Endothelial cell of umbilical vein (primary cell): ENCODE measurements at places on chromosomes 3 and 15. TPM values are rescaled to one million over a fixed set of nuclear protein-coding genes. Genes with fewer than 3 reads are reported as not detected.
A peak's percentile ranks its signal among the peaks of the same experiment; 100 is the strongest.

DNA sequence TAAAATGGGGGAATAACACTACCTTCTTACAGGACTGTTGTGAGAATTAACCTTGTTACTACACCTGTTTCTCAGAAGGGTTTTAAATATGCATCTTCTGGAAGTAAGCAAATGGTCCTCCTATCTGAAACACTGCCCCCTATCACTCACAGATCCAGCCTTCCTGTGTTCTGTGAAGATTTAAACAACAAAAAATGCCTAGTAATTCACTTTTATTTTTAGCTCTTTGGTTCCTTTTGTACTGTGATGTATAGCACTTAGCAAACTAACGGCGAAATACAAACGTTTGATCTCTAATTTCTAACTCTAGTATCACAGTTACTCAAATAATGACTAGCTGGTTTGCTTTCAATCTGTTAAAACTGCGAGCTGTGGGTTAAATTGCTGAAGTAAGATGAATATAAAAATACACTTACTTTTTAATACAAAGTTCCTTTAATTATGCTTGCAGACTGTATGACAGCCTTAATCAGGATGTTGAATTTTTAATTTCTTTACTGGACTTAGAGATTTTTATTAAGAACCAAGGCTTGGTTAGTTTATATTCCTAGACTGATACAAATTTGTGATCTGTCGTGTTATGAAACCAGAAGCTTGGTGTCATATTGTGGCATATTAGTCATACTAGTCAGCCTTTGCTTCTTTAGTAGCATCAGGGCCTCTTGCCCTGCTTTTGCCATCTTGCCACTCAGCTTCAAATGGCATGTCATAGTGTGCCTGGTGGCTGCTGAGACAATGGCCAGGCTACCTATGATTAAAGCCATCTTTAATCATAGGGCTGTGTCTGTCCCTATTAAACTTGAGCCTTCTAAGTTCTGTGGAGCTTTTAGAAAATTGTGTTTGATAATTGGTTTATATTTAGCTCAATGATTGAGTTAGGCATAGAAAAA is 9.2 kb downstream of the EIF3J start:
- peak; percentile 39 for DNase-seq

- no peak for DNase-seq
Measured at GRCh38 chr15:62447742-62448141, 282.7 kb upstream of the C2CD4B start.

DNA sequence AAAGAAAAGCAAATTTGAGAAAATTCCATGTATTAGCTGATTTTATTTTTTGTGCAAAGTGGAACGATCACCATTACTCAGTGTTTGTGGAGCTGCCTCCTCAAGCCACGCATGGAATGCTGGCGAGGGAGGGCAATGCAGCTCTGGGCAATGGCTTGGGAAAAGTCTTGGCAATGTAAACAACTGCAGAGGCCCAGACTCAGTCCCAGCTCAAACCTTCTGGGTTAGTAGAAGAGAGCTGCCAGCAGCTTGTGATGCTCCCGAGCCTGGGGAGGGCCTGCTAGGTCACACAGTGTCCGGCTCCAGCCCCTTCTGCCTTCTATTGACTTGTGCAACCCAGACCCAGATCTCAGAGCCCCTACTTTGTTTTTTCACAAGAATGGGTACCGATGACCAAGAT is 4.3 kb downstream of the EPHB1 start:
- no peak for DNase-seq

DNA sequence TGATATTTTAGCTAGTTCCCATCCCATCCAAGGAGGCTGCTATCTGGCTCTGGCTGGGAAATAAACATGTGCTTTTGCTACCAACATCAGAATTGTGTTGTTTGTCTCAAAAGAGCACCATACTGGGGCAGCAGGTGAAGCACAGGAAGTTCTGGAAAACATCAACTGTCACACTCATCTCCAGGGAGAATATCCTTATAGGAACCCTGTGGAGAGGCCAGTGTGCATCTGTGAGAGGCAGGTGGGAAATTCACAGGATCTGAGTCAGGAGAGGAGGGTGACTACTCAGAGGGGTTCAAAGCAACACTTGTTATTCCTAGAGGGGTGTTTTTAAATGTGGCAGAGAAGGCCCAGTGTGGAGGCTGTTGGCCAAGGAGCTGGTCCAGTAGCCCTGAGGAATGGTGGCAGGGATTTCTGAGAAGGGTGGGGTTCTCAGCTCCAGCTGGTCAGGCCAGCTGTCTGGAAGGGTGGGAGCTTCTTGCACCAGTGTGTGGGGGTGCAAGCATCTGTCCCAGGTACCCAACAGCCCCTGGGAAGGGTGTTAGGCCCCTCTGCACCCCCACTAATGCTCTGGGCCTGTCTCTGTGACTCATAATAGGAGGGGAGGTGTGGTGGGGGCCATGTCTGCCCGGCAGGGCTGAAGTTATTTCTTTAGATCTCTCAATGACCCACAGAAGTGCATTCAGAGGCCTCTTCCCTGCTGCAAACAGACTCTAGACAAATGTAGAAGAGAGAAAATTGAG is 28.7 kb downstream of the RPSA start:
- no peak for DNase-seq

DNA sequence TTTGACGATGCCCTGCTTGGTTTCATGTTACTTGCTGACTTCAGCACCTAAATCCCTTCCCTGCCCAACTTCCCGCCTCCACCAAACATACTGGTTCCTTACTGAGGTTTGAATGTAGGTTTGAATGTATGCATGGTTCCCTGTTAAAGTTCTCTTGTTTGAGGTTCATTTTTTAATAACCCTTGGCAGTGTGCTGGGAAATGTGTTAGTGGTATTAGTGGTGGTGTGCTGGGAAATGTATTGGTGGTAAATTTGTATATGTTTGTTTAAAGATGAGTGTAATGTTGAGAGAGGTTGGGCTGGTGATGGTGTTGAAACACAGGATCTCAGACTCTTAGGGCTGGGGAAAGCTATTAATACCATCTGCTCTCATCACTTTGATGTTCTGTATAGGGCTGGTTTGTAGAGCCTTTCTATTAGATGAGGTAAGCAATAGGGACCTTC is 392.7 kb downstream of the PTPRG start:
- no peak for DNase-seq

SCAANT1 gene
- total RNA-seq: not detected in 2 replicates

GRCh38 chr15:44593042-44593736 is 56.2 kb downstream of the EIF3J start:
- DNase-seq: no peak

GRK7 gene
- total RNA-seq: not detected in 2 replicates

DNA sequence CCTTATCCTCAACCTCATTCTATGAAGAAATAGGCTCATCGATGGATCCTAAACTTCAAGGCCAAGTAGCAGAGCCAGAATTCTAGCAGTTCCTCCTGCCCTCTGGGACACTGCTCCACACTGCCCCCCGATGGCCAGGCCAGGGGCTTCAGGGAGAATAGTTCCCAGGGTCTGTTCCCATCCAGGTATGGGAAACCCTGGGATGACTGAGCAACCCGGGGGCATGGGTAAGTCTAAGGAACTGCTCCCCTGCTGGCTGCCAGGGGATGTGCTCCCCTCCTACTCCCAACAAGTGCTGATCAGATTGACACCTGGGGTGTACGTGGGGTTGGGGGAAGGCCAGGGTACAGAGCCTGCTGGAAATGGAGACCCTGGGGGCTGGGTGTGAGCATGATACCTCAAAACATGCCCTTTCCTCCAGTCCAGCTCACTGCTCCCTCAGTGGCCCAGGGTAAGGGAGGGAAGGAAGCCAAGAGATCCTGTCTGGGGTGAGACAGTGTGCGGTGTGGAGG is 7.6 kb downstream of the ULK3 start:
- peak; percentile 51 for DNase-seq

DNA sequence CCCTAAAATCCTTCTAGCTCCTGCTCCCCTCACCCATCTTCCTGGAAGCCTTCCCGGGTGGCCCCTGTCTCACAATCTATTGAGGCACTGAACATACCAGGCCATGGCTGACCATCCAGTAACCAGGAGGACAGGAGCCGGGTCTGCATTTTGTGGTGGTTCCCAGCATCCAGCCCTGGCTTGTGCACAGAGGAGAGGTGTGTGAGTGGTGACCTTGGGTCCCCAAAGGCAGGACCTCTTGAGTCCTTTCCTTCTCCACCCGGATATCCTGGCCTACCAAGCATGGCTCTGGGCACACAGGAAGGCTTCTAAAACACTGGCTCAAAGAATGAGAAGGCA is 7.8 kb downstream of the CSK start:
- DNase-seq: no peak

DNA sequence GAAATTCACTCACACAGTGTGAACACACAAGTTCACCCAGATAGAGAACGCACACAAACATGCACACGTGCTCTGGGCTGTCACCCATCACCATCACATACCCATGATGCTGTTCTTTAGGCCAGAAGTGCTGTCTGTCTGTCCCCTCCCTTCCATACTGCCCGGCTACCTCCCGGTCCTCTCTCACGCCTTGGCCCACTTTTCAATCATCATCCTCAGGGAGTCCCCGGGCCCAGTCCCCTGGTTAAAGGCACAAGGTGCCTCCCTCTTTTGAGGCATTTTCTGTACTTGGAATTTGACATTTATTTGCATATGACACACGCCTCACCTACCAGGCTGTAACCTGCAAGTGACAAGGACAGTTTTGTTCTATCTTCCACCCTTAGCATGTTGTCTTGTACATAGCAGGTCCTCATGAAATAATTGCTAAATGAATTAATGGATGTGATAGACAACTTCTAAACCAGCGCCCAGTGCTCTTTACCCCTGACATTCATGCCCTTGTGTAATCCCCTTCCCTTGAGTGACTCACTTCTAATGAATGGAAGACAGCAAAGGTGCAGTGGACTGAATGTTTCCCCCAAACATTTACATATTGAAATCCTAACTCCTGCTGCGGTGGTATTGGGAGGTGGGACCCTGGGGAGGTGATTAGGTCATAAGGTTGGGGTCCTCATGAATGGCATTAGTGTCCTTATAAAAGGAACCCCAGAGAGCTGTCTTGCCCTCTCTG is 73.9 kb upstream of the ADPGK start:
- DNase-seq: no peak
